ENCODE measurements at places on chromosomes 7 and 10.

DNA sequence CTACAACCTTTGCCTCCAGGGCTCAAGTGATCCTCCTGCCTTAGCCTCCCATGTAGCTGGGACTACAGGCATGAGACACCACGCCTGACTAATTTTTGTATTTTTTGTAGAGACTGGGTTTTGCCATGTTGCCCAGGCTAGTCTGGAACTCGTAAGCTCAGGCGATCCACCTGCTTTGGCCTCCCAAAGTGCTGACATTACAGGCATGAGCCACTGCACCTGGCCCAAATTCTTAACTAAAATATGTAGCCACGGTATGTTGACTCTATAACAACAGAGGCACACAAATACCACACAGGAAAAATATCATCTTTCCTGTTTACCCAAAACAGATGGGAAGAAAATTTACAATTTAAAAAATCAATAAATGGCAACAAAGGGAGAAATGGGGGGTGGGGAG, 115.8 kb downstream of the ATE1 start:
- no peak for DNase-seq

- no peak for DNase-seq
These were observed 29.9 kb downstream of the ERLIN1 start for GRCh38 chr10:100155936-100156335.

GRCh38 chr10:59372543-59372942, 10.2 kb upstream of the FAM13C start:
- DNase-seq = no peak

GRCh38 chr10:46523119-46523961, 33.1 kb downstream of the GPRIN2 start:
- no peak for DNase-seq

- no peak for DNase-seq
These were observed 226.6 kb upstream of the RHOBTB1 start for GRCh38 chr10:61170594-61170993.

Measured in H9 (cell line).